IgD-negative memory B cell (primary cell): ENCODE measurements at places on chromosomes 11 and 22. TPM values are rescaled to one million over a fixed set of nuclear protein-coding genes. Genes with fewer than 3 reads are reported as not detected.

BTBD18 gene
- polyA plus RNA-seq = 0.23 TPM

OR8D4 gene
- not detected for polyA plus RNA-seq

NAGA gene
- 14.4 TPM for polyA plus RNA-seq

MRGPRX4 gene
- polyA plus RNA-seq = not detected

KCNK7 gene
- not detected for polyA plus RNA-seq

KLHL22 gene
- polyA plus RNA-seq = 20.8 TPM

SLC17A6 gene
- not detected for polyA plus RNA-seq

IGF2 gene
- polyA plus RNA-seq = not detected

OR8B4 gene
- not detected for polyA plus RNA-seq

OR5P2 gene
- not detected for polyA plus RNA-seq

MMP12 gene
- not detected for polyA plus RNA-seq

SELENOM gene
- polyA plus RNA-seq = 145 TPM

SYT12 gene
- not detected for polyA plus RNA-seq

VWA5A gene
- 12.8 TPM for polyA plus RNA-seq

OR6A2 gene
- not detected for polyA plus RNA-seq

FIBP gene
- polyA plus RNA-seq = 97.0 TPM

MUC2 gene
- polyA plus RNA-seq = not detected

YAP1 gene
- polyA plus RNA-seq = not detected

UBQLN3 gene
- polyA plus RNA-seq = not detected

MRGPRE gene
- polyA plus RNA-seq = not detected
